ENCODE measurements at places on chromosomes 5 and 9.

DNA sequence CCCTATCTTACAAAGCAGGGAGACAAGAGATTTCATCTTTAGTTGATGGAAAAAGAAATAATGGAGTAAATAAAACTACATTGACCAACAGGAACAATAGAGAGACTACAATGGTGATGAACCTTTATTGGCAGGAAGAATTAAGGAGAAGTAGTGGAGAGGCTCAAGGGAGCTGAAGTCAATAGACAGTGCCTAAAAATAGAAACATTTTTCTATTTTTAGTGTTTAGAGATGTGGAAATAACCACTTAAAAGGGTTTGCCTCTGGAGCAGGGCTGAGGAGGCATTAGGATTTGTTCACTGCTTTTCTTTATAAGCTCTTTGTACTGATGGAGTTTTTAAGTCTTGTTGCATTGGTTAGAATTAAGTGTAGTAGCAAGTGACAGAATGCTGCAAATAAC is 98.4 kb upstream of the ERCC6L2 start:
- no peak for DNase-seq

DNA sequence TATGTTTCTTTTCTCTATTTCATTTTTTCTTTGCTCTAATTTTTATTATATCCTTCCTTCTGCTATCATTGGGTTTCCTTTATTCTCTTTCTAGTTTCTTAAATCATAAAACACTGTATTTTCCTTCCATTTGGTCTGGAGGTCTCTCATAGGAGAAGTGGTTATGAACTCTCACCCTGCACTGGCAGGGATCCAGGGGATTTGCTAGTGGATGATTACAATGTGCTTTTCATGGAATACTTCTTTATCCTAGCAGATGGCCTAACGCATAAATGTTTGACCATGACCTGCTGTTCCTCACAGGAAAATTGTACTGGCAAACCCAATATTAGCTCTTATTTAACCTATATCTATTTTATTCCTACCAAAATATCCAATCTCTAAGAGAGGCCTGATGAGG is 31.5 kb upstream of the SGCD start:
- DNase-seq = no peak

DNA sequence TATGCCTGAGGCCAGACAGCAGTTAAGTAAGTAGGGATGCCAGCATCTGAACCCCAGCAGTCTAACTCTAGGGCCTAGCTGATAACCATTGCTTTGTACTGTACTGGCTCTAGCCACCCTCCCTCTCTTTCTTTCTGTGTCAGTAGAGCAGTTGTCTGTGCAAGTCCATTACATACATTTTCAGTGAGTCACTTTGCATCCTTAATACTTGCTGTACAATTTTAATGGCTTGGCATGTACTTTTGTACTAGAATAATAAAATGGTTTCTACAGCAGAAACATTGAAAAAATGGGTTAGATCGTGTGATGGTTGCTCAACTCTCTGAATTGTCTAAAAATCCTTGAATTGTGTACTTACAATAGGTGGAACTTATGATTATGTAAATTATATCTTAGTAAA is 1.5 kb upstream of the TTC39B start:
- DNase-seq = no peak

DNA sequence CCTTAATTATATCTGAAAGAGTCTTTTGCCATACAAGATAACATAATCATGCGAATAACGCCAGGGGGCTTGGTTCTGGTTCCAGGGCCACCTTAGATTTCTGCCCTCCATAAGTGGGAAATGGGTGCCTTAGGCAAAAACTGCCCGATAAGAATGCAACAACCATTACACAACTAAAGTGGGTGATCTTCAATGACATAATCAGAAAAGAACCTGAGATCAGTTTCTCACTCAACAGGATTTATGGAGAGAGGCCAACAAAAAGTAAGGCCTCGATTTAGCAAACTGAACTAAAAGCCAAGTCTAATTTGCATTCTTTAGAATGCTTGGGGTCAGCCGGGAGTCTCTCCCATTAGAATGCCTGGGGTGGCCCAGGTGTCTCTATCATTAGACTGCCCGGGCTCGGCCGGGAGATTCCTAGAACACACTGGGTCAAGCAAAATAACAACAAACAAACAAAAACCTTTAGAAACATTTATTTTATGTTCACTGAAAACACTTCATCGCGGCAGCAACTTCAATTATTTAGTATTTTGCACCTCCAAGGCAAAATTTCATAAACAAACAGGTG is 194.8 kb downstream of the AUH start:
- peak; percentile 2 for DNase-seq

- no peak for DNase-seq
Measured at GRCh38 chr5:74469234-74469994, 171.1 kb downstream of the ENC1 start.

- DNase-seq = no peak
Measured at GRCh38 chr5:41338136-41338675, 124.9 kb upstream of the C6 start.

- peak; percentile 86 for DNase-seq
Measured at GRCh38 chr5:40798012-40798800, at the start of gene PRKAA1. TSS of gene PRKAA1 (minus strand) at chr5:40798374. CDS start at chr5:40798189, 185 bp downstream.

- DNase-seq = no peak
Measured at GRCh38 chr9:95425910-95426551, 90.7 kb downstream of the PTCH1 start.

DNA sequence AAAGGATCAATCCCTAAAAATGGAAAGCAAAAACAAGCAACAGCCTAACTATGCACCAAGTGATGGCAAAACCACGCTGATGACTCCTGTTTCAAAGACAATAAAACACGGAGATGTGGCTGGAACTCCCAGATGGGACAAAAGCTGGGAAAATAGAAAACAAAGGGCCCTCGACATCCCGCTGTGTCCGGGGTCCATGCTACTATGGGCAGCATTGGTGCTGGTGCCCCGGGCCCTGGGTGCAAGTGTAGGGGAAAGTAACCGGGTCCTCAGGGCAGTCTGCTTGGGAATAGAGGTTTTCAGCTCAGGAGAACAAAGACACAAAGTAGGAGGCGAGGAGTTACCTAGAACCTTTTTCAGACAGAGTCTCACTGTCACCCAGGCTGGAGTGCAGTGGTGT is 46.1 kb downstream of the MRPL36 start:
- DNase-seq = no peak
